Frontal cortex (tissue), 4 donors: ENCODE measurements at places on chromosomes 6 and 20.

GRCh38 chr20:63344616-63345327 lies 16.4 kb downstream of the CHRNA4 start:
- DNase-seq, result no peak

GRCh38 chr6:41200901-41201763 lies at the start of gene TREML2:
TSS of gene TREML2 (minus strand) at chr6:41201149. CDS start at chr6:41201008, 141 bp downstream.
- no peak for DNase-seq

- DNase-seq, result no peak
These were observed 678.1 kb upstream of the ID4 start for GRCh38 chr6:19159089-19159488.

- no peak for DNase-seq
These were observed 257.8 kb downstream of the CDC5L start for GRCh38 chr6:44645276-44645675.

DNA sequence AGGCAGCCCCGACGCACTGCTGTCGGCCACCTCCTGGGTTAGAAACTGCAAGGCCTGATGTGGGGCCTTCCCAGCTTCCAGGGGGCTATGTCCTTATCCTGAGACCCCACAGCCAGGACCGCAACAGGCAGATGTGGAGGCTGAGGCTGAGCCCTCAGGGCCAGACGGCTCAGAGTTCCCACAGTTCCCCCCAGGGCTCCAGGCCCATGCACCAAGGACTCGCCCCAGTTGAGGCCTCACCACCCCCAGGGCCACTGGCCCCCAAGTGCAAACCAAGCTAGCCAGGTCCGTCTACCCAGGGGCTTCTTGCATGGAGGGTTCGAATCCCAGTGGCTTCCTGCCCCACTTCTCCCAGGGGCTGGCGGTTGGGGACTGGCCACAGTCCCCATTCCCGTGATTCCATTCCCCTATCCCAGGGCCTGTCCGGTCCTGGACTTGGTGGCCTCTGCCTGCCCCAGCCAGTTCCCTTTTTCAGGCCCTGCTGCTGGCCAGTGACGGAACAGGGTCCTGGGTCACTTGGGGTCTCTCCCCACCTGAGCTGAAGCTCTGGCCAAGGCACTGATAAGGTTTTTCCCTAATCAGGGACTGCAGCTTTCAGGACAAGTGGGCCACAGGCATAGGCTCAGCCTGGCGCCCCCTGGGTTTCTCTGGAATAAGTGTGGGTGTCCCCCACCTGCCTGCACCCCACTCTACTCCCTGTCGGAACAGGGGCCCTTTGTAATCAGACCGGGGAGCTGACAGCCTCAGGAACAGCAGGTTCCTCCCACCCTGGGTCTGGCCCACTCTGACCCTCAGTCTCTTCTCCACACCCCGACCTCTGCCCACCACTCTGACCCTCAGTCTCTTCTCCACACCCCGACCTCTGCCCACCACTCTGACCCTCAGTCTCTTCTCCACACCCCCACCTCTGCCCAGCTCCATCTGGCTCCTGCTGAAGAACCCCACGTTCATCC lies 22.0 kb downstream of the SLCO4A1 start:
- no peak for DNase-seq

DNA sequence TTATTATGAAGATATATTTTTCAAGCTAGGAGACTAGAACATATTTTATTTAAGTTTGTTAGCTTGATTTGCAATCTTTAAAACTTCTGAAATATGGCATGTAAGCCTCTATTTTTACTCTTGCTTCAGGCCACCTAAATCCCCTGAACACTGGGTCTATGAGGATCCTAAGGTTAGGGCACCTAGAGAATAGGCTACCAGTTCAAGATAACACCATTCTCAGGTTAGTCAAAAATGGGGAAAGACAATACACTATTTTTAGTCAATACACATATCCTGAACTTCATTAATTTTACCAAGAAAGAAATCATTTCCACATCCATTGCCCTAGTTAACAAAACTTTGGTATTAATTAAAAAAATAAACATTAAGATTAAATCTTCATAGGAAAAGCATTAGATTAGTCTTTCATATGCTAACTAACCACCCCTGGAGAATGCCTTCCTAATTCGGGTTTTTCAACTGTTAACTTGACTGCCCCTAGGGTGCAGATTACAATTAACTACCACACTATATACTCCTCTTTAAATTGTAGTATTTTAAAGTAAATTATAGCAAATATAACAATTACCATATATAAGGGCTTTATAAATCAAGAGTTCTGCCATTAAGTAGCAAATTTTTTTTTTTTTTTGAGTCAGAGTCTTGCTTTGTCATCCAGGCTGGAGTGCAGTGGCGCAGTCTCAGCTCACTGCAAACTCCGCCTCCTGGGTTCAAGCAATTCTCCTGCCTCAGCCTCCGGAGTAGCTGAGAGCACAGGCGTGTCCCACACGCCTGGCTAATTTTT lies 6.7 kb upstream of the HSF2 start:
- no peak for DNase-seq

GRCh38 chr20:35004051-35004725 lies 48.5 kb downstream of the MYH7B start:
- DNase-seq, result no peak

- no peak for DNase-seq
These were observed 1091.1 kb upstream of the GJE1 start for GRCh38 chr6:141041596-141042087.

DNA sequence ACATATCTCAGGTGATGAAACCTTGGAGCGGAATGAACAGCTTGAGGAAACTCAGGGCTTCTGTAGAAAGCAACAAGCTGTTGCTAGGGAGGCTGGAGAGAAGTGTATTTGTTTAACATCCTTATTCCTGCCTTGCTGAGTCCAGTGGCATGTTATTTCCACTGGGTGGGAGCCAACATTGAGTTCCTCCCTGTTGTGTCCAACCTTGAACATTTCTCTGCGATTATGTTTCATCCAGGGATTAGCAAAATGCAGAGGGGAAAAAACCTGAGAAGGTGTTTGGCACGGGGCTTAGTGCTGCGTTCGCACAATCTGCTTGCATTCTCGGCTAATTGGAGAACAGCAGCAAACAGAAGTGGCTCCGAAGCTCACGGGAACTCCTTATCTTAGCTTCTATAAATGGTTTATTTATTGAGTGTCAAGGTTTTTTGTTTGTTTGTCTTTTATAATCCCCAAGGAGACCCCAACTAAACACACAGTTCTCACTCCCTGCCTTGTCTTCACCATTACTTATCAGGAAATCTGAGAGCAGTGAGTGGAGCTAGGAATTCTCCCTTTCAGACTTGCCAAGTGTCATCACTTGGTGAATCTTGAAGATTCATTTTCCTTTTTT lies 412.8 kb downstream of the CDC5L start:
- no peak for DNase-seq

GRCh38 chr6:135212935-135213334 lies 31.8 kb downstream of the MYB start:
- no peak for DNase-seq

- DNase-seq, result no peak
These were observed 146.4 kb upstream of the ARID1B start for GRCh38 chr6:156630613-156631302.

- DNase-seq, result no peak
These were observed 741.4 kb upstream of the MAP3K7 start for GRCh38 chr6:91328241-91328640.

DNA sequence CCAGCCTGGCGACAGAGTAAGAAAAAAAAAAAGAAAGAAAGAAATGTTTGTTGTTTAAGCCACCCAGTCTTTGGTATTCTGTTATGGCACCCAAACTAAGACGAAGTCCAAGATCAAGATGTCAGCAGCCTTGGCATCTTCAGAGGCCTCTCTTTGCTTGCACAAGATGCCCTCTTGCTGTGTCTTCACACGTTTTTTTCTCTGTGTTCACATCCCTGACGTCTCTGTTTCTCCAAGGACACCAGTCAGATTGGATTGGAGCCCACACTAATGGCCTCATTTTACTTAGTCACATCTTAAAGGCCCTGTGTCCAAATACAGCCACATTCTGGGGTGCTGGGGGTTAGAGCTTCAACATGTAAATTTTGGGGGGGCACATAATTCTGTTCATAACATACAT lies 380.9 kb downstream of the GJA1 start:
- no peak for DNase-seq
